ENCODE measurements at places on chromosomes 1 and 21.

DNA sequence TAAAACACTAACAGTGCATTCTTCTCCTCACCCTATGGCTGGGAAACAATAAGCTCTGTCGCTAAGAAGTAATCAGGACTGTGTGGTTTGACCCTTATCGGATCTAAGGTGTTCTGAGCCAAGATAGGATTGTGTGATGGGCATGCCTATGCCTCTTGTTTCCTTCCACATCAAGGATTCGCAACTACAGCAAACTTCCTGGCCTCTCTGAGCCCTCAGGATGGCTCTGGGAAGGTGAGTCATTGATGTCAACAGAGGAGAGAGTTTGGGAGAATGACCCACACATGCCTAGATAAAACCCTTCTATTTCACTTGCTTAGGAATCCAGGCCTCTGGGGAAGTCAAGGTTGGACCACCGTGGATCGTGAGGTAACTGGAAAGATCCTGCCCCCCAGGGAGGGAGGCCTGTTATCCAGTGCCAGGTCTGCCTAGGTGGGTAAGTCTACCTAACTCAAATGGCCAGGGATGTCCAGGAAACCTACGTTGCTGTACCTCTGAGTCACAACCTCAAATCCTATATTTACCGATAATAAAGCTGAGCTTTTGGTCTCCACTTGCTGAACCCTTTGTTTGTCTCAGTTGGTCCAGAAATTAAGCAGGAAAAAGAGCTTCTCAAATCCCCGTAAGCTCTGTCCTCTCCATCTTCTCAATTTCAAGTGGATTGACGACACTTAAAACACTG, 27.4 kb downstream of the TIAM1 start:
- DNase-seq: no peak

DNA sequence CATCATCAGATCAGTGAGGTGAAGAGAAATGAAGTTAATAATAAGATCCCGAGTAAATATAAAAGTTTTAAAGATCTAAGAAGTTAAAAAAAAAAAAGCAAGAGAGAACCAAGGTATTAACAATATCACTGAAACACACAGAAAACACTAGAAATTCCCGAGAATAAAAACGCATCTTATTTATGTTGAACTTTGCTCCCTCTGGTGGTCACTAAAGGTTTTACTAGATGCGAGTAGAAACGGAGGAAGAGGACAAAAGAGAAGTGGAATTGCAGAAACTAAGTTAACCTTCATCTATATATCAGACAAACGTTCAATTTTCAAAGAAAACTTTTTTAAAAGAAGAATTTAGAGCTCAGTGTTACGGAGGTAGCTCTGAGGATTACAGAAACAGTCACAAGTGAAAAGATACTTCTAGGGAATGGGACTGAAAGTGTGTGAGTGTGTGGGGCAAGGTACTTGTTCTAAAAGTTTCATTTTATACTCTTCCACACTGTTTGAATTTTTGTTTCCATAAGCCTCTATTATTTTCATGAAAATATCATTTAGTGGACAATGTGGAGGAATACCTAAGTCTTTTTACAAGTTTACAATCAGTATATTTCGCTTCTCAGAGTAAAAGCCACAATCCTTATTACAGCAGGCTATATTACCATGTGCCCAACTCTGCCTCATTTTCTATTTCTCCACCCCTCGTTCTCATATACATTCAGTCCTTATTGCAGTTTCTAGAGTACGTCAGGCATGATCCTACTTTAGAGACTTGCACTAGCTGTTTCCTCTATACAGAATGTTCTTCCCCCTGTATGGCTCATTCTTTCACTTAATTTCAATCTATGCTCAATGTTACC, 19.7 kb downstream of the ACBD6 start:
- peak; percentile 8 for DNase-seq

- DNase-seq: peak; percentile 60
These were observed 30.9 kb downstream of the GPA33 start for GRCh38 chr1:167059045-167059808.

DNA sequence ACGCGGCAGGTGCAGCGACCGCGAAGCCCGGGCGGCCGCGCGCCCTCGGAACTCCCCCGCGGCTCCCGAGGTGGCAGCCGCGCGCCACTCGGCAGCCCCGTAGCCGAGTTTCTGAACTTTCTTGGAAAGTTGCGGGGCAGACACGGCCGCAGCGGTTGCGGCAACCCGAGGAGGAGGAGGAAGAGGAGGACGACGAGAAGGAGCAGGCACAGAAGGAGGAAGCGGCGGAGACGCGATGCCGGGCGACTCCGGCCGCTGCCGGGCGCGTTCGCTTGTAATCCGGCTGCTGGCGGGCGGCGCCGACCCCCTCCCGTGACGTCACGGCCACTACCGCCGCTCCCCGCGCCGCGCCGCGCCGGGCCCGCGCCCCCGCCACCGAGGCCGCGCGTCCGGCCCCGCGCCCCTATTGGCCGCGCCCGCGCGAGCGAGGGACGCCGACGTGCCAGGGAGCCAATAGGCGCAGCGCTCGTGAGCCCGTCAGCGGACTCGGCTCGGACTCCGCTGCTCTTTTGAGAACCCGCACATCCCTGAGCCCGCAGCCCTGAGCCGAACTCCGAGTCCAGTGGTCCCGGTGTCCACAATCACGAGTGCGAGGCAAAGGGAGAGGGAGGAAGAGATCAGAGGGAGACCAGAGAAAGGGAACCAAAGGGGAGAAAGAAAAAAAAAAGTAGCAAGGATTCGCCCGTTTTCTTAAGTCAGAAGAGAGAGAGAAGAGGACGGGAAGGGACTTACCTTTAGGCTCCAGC, 736 bp upstream of the BARHL2 start:
- peak; percentile 51 for DNase-seq

DNA sequence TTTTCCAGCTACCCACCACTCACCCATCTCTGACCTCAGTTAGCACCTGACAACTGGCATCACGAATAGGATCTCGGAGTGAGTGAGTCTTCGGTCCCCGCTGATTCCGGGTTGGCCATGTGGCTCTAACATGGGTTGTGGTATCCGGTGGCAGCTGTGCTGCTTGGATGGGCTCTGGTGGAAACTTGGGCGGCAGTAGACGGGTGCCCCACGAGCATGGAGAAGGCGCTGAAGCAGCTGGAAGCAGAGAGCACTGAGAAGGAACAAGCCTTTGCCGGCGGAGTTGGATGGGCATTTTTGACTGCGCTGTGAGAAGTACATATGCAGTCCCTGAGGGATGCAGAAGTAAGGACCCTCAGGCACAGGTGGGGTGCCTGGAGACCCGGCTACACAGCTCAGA, 1044.0 kb upstream of the ADGRL4 start:
- DNase-seq: no peak

- DNase-seq: no peak
These were observed 11.3 kb downstream of the RAB29 start for GRCh38 chr1:205763980-205764379.

Data from NCI-H774 (cell line).